ENCODE measurements at places on chromosomes 2 and 18.

- no peak for DNase-seq
Observed at GRCh38 chr18:6476880-6477279, 62.2 kb upstream of the L3MBTL4 start.

DNA sequence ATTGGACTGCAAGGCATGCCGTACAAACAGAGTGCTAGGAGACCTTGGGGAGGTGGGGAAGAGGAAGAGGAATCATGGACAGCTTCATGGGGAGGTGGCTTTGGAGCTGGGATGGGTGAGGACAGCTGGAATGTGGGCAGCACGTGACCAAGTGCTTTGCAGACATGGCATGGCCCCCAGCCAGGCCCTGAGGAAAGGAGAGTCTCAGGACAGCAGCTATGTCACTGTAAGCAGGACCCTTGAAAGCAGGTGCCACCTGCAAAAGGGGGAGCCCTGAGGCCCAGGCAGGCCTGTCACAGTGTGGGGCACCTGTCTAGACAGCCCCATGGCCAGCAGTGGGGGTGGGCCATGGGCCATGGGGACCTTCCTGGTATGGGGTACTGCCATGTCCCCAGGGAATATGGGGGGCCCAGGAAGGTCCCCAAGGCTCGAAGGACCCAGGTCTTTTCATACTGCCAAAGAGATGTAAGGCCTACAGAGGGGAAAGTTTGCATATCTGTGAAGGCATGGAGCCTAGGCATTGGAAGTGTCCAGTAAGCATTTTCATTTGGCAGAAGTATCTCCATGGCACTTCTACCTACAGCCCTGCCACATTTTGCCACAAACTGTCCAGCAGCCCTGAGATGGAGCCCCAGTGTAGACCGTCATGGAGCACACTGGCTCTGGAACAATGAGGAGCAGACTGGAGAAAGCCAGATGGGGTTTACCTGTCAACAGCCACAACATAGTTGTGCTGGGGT lies 9.9 kb downstream of the PAX8 start:
- DNase-seq, result no peak

GRCh38 chr2:196184921-196185320 lies 13.5 kb upstream of the STK17B start:
- DNase-seq, result no peak

GRCh38 chr2:49577041-49577440 lies 422.7 kb upstream of the FSHR start:
- DNase-seq, result no peak

DNA sequence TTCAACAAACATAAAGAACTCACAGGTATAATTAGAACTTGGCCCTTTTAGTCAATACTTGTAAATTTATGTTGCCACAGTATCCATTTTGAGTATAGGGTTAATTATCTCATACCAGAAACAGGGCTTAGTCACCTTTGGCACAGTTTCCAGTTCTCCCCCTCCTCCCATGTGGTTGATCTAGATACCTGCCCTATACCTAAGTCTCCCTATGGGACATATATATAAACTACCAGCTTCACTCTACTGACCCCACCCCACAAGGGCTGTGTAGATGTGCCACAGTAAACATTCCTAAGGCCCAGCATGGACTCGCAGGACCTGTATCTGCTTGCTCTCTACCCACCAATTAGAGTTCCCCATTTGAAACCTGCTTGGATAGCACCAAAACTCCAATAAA lies 371.7 kb upstream of the RND3 start:
- no peak for DNase-seq

- DNase-seq, result peak; percentile 45
Observed at GRCh38 chr2:12416600-12416999, 300.1 kb upstream of the TRIB2 start.

GRCh38 chr2:27158468-27158867 lies 9.7 kb downstream of the TCF23 start:
- DNase-seq, result no peak

- peak; percentile 78 for DNase-seq
Observed at GRCh38 chr2:62456721-62457539, 49.1 kb downstream of the TMEM17 start.

DNA sequence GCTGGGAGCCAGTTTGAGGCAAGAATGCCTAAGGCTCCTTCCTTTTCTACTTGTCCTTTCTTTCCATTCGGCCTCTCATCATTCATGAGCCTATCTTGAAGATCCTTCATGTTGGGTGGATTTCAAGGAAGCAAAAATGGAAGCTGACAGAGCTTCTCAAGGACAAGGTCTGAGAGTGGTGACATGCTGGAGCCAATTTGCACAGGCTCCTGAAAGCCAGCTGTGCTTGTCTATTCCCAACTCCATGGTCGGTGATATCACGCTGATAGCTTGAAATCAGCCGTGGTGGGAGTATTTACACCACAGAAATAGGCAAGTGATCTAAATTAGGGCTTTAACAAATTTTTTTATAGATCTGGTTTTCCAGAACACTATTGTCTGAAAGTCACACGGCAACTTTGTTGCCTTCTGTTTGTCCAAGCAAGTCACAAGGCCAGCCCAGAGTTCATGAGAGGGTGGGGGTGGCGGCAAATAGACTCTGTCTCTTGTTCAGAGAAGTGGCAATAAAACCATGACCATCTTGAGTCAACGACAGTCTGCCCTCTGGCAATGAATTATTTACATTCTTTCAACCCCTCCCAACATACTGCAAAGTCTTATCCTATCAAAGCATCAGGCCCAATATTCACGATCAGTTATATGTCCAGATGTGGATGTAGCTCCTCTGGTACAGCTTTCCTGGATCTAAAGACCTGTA lies 49.9 kb upstream of the SLC35F5 start:
- no peak for DNase-seq

GRCh38 chr2:122999258-122999657 lies 1025.8 kb upstream of the CNTNAP5 start:
- no peak for DNase-seq

DNA sequence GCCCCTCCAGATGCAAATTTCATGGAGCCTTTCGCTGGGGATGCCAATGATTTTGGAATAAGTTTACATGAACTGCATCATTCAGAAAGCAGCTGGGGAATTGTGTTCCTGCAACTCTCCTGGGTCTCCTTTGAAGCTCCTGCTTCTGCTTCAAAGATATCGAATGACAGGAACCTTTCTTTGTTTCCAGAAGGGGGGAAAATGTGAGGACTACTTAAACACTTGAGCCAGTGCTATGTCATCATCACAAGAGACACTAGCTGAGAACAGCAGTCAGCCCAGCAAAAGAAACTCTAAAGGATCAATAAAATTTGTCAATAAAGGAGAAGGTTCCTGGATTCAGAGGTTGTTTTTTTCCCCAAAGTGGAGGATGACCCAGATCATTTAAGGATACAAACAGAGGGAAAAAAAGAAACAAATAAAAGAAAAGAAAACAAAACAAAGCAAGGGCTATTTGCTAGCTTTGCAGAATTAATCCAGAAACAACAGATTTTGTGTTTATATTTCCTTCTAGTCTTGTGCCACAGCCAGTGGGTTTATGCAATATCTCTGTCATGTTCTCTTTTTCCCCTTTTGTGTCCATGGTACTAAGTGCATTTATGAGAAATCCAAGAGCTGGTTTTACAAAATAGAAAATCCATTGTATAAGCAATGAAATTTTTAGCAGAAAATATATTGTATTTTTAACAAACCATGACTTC lies 463.7 kb downstream of the CDH2 start:
- DNase-seq, result no peak

DNA sequence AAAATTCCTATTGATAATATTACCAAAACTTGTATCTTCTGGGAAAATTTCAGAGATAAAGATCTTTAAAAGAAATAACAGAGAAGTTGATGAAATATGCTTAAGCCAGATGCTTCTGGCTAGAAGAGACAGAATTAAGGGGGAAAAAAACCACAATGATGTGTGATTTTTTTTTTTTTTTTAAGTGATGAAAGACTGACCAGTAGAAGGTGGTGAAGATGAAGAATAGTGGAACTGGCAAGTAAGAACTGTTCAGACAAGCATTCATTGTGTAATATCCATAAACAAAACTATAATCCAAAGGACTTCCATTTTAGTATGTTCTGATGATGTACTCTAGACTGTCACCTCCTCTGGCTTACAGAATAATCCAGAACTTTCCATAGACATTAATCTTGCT lies 89.8 kb downstream of the INO80D start:
- no peak for DNase-seq

DNA sequence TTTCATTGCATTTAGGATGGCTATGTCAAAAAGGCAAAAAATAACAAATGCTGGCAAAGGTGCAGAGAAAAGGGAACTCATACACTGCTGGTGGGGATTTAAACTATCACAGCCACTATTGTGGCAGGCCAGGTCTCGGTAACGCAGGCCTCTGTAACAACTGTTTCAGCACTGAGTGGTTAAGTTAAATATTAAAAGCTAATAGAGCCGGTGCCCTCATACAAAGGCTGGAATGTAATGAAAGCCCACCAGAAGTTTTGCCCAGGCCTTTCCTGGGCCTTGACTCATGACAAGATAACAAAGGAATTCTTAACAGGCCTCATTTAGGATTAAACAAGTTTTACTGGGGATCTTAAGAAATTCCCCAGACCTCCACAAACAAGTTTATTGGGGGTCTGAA lies 10.7 kb downstream of the MERTK start:
- no peak for DNase-seq

DNA sequence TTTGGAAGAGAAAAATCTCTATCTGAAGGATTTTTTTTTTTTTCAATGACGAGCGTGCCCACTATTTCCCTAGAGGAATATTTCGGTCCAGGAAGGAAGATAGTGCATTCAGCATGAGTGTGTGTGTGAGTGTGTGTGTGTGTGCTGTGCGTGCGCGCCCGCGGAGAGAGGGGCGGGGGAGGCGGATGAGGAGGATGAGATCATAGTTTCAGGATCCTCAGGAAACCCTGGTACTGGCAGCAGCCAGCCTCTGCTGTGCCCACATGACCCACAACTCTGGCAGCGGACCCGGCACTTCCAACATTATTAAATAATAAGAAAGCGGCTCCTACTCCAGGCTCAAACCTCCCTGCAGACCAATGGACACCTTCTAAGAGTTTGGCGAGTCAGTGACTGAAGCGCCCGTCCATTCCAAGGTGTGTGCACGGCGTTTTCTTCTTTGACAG lies 217.0 kb upstream of the DTNA start:
- no peak for DNase-seq

DNA sequence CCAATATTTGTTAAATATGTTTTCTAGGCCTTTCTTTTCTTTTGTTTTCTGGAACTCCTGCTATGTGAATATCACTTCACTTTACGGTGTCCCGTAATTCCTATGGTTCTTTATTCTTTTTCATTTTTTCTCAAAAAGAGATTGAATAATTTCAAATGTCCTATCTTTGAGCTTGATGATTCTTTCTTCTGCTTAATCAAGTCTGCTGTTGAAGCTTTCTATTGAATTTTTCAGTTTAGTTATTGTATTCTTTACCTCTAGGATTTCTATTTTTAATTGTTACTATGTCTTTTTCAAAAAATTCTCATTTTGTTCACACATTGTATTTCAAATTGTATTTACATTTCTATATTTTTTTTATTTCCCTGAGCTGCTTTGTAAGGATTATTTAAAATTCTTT lies 45.5 kb upstream of the COL3A1 start:
- DNase-seq, result no peak

- no peak for DNase-seq
Observed at GRCh38 chr2:151828890-151829324, 686 bp upstream of the ARL5A start.

GRCh38 chr2:6944555-6944954 lies 27.3 kb downstream of the RNF144A start:
- no peak for DNase-seq

DNA sequence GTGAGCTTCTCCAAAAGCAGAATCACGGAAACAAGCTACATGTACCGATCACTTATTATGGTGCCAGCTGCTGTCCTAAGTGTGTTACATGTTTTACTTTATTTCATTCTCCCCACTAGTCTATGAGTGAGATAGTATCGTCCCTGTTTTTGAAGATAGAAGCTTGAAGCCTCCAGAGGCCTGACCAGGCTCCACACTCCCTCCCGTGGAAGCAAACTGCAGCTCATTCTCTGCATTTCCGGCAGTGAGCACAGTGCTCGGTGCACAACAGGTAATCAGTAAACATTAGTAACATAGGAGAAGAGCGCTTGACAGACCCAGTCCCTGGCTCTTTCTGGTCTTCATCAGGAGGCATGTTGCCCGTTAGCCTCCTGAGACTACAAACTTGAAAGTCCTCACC lies 72.9 kb downstream of the ZBTB7C start:
- no peak for DNase-seq

DNA sequence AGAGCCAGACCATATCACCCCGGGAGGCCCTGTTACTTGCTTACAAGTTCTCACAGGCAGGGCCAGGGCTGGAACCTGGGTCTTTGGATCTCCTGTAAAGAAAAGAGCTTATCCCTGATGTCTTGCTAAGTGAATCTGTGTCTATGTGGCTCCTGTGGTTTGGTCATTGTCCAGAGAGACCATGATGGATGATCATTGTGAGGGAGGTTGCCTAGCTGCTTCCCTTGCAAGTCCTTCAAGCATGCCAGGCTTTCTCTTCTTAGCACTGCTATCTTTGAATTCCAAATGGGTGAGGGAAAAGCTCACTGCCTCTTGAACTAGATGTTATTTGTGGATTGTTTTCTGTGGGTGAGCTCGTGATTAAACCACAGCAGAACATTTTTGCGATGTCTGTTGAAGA lies 151.6 kb downstream of the FSHR start:
- no peak for DNase-seq

DNA sequence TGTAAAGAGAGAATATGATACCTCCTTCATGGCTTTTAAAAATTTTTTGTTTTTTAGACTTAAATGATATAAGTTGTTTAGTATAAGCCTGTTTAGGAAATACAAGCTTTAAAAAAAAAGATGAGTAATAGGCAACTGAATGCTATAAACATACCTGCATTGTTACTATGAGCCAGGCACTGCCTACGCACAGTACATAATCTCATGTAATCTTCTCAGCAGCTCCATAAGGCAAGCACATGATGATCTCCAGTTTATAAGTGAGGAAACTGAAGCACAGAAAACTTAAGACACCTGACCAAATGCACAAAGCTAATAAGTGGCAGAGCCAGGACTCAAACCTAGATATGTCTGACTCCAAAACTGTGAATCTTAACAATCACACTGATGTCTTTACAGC lies 156.3 kb upstream of the SLC1A4 start:
- DNase-seq, result no peak

GRCh38 chr2:26463244-26464192 lies 14.4 kb downstream of the OTOF start:
- DNase-seq, result no peak

- no peak for DNase-seq
Observed at GRCh38 chr18:48662011-48662661, 123.3 kb downstream of the CTIF start.

DNA sequence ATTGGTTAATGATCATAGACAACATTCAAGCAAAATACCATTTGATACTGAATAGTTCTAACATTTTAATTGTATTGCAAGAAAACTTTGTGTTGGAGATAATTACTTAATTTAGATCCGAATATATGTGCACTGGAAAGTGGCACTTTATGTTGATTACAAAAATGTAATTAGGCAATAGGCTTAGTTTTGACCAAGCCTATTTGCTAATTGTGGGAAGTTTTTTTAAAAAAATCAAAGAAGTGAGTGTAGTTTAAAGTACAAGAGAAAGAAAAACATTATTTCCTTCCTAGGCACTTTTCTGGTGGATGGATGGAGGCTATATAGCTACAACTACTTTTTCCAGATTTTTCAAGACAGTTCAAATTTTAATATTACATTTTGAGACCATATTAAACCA lies 18.3 kb upstream of the PELI1 start:
- no peak for DNase-seq
